Adipose tissue (tissue), 3 donors: ENCODE measurements at places on chromosomes 1 and 21. TPM values are rescaled to one million over a fixed set of nuclear protein-coding genes. Genes with fewer than 3 reads are reported as not detected.

TSPAN1 gene
- 7.0 TPM for polyA plus RNA-seq

MEGF6 gene
- polyA plus RNA-seq, result 11.7 TPM

LPGAT1 gene
- polyA plus RNA-seq, result 13.0 TPM

TSSK3 gene
- 0.22 TPM for polyA plus RNA-seq

CELA3B gene
- polyA plus RNA-seq, result 8.1 TPM

NPPA gene
- polyA plus RNA-seq, result 40.6 TPM

C1orf74 gene
- polyA plus RNA-seq, result 0.44 TPM

SLC66A1 gene
- 12.7 TPM for polyA plus RNA-seq

AKR7A3 gene
- 296 TPM for polyA plus RNA-seq
